ENCODE measurements at places on chromosomes 2 and 18. TPM values are rescaled to one million over a fixed set of nuclear protein-coding genes. Genes with fewer than 3 reads are reported as not detected.
A peak's percentile ranks its signal among the peaks of the same experiment; 100 is the strongest.

DNA sequence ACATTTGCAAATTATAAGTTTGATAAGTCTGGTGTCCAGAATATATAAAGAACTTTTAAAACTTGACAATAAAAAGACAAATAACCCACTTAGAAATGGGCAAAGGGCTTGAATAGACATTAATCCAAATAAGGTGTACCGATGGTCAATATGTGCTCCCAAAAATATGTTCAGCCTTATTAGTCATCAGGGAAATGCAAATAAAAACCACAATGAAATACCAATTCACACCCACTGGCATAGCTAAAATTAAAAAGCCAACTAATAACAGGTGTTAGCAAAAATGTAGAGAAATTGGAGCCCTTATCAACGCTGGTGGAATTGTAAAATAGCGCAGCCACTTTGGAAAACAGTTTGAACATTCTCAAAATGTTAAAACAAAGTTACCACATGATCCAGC is 79.0 kb upstream of the SCG2 start:
- DNase-seq = no peak

- no peak for DNase-seq
These were observed 97.1 kb downstream of the MAPK4 start for GRCh38 chr18:50656841-50657470.

- DNase-seq = no peak
These were observed 291.4 kb upstream of the RND3 start for GRCh38 chr2:150778828-150779227.

Gene LOXHD1
- not detected for total RNA-seq

- no peak for DNase-seq
These were observed 32.9 kb downstream of the DGKD start for GRCh38 chr2:233387225-233387624.

Gene RTP5
- not detected for total RNA-seq

GRCh38 chr18:69035756-69036155 is 237.9 kb downstream of the CCDC102B start:
- no peak for DNase-seq

Gene ALKAL2
- total RNA-seq = 5.3 TPM

DNA sequence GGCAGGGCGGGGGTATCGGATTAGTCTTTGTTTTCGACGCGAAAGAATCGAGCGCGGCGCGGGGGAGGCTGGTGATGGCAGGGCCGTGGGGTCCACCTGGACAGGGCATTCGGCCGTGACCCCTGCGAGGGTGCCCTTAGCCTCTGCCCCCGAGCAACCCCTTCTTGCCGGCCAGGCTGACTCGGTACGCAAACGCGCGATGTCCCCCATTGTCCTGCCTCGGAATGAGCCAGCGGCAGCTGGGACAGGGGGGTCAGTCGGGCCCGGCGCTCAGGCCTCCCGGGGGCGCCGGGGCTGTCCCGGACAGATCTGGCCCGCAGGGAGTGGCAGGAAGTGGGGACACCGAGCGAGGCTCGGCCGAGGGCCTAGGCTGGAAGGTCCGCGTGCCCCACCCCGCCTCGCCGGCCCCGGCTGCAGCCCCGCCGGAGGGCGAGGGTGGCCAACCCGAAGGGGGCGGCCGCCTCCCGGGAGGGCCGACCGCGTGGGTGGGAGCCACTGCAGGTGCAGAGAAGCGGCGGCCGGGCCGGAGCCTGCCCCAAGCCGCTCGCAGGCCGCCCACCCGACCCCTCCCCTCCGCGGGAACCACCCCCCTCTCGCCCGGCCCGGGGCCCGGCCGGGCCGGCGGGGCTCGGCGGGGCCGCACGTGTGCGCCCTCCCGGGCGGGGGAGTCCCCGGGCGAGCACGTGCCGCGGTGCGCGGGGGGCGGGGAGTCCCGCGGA is at the start of gene TET3:
TSS of gene TET3 (plus strand) at position 708 of the 719 bp plus-strand sequence. CDS start 1,494 bp downstream, outside the sequence.
- peak; percentile 87 for DNase-seq

DNA sequence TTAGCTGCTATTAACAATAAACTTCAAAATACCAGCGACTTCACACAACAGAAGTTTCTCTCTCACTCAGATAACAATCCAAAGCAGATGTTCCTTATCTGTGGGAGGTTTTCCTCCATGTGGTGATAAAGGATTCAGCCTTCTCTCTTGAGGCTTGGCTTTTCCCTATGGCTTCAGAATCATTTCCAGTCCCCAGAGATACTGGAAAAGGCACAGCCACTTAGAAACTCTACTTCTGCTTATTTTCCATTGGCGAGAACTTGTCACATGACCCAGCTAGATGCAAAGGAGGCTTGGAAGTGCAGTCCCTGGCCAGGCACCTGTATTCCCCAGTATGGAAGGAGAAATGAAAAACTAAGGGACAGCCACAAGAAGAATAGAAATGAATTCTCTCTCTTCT is 344.8 kb downstream of the MTX2 start:
- DNase-seq = no peak

GRCh38 chr2:3489764-3490115 is 29.6 kb downstream of the ADI1 start:
- DNase-seq = no peak

GRCh38 chr2:166381-166780 is 97.5 kb downstream of the SH3YL1 start:
- DNase-seq = no peak

GRCh38 chr18:3110034-3110752 is 97.2 kb upstream of the LPIN2 start:
- DNase-seq = no peak

GRCh38 chr2:172772633-172773032 is 37.0 kb downstream of the RAPGEF4 start:
- DNase-seq = no peak

Gene CD226
- total RNA-seq = 2.6 TPM

DNA sequence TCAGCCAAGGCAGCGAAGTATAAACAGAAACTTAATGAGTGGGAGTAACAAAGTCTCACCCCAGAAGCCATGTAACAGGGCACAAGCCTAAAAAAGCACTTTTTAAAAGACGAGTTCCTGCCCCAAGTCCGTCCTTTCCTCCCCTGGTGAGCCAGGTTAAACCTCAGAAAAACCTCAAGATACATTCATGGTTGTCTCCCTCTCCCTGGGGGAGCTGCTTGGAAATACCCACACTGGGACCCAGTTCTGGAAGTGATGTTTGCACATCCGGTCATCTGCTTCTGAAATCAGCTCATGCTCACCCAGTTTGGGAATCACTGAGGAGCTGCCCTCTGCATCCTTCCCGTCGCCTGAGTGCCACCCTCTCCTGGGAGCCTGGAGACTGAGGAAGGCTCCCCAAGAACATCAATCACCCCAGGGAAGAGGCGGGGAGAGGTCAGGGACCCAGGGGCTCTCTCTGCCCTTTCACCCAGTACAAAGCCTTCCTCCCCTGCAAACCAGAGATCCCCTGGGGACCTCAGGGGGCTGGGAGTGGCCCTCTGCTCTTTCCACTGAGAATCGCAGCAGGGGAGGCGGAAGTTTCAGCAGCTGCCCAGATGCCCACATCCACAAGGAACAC is 150.6 kb upstream of the AGAP1 start:
- DNase-seq = no peak

Gene ONECUT2
- not detected for total RNA-seq

- DNase-seq = no peak
These were observed 1.5 kb upstream of the CERKL start for GRCh38 chr2:181658444-181658843.

Gene CRYBA2
- not detected for total RNA-seq

DNA sequence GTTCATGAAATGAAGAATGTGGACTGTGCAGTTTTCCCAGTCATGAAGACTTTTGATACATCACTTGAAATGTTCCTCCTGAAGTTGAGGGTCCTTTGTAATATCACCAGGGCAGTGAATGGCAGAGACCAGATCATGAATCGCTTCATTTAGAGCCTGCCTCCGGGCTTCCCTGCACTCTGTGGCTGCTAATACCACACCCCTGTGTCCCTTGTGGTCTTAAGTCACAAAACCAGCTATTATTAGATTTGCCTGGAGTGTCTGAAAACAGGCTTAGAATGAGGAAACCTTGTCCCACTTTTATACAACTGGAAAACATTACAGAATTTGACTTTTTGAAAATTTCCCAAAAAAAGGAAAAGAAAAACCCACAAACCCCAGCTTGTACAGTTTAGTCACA is 147.9 kb downstream of the MGAT5 start:
- DNase-seq = no peak

DNA sequence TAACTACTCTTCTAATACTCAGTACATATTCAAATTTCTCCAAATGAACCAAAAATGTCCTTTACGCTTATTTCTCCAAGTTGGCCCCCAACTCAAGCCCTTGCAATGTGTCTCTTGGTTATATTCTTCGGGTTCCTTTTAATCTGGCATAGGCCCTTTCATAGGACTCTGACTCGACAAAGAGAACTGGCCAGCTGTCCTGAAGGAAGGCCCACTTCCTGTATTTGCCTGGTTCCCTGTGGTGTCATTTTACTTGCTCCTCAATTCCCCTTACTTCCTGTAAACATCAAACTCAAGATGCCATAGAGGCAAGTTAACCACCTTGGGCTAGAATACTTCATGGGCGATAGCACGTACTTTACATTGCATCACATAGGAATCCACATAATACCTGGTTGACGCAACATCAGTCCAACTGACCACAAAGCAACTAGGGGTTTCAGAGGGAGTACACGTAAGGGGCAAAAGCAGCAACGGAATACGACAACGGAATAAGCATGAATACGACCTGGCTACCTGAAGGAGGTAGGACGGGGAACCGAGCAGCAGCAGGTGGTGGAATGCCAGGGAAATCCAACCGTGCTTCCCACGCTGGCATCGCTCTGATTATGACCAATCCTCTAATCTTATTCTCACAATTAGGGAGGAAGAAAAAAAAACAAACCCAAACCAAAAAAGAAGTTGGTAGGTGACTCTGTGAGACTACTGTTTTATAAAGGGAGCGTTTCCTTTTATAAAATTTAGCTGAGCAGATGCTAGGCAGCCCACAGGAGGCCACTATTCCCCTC is 823 bp upstream of the GORASP2 start:
- DNase-seq = no peak

Gene CD28
- total RNA-seq = 0.10 TPM

Gene GPBAR1
- 0.81 TPM for total RNA-seq

Gene NT5C1B
- not detected for total RNA-seq

Gene DLX2
- total RNA-seq = 0.52 TPM

GRCh38 chr18:49305688-49306336 is 154.6 kb downstream of the DYM start:
- no peak for DNase-seq

DNA sequence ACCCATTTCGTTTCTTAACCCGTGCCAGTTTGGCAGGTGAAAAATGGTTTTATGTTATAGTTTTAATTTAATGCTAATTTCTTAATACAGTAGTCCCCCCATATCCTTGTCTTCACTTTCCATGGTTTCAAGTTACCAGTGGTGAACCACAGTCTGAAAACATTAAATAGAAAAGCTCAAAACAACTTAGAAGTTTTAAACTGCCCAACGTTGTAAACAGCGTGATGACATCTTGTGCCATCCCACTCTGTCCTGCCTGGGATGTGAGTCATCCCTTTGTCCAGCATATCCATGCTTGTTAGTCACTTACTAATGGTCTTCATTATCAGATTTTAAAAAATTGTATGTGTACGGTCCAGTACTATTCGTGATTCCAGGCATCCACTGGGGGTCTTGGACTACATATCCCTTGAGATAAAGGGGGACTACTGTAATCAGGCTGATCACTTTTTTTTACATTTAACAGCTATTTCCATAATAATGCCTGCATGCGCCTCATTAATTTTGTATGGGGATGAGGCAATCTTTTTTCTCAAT is 31.9 kb downstream of the SLC66A3 start:
- DNase-seq = no peak

DNA sequence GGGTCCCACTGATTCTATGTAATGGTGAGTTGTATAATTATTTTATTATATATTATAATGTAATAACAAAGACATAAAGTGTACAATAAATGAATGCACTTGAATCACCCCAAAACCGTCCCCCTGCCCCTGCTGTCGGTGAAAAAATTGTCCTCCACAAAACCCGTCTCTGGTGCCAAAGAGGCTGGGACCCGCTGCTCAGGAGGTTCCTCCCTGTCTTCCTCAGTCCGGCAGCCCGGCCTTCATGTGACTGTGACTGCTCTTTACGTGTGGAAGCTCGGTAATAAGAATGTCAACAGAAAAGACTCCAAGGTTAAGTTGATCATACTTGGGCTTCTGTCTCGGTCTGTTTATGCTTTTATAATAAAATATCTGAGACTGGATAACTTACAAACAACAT is 32.7 kb upstream of the ADNP2 start:
- DNase-seq = no peak

Gene SH3RF3
- 0.12 TPM for total RNA-seq

Gene FHL2
- not detected for total RNA-seq

GRCh38 chr2:229675569-229675968 is 38.8 kb downstream of the DNER start:
- no peak for DNase-seq

DNA sequence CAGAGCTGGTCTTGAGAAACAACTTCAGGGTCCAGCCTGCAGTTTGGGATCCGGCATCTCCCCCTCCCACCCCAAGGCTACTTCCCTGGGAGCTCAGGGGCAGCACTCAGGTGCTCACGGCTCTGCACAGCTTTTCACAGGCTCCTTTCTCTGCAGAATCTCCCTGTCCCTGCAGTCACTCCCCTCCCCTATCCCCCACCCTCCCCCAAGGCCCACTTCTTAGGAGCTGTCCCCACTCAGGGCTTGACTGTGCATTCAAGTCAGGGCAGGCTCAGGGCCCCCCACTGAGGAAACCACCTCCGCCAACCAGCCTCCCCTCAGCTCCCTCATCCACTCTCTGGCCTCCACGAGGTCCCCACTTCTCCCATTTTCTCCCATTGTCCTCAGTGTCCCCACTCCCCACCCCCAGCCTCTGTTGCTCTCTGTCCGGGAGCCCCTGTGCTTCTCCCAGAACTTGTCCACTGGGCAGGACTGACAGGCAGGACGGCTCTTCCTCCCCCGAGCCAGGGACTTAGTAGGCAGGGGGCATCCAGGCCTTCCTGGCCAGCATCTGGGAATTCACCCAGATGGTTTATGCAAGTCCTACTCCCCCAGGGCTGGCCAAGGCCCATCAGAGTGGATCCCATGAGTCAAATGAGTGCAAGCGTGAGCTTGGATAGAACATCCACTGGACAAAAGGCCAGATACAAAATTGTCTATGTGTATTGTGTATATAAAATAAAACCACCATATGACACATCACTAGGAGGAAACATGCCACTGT is 7.6 kb downstream of the NMUR1 start:
- DNase-seq = no peak

DNA sequence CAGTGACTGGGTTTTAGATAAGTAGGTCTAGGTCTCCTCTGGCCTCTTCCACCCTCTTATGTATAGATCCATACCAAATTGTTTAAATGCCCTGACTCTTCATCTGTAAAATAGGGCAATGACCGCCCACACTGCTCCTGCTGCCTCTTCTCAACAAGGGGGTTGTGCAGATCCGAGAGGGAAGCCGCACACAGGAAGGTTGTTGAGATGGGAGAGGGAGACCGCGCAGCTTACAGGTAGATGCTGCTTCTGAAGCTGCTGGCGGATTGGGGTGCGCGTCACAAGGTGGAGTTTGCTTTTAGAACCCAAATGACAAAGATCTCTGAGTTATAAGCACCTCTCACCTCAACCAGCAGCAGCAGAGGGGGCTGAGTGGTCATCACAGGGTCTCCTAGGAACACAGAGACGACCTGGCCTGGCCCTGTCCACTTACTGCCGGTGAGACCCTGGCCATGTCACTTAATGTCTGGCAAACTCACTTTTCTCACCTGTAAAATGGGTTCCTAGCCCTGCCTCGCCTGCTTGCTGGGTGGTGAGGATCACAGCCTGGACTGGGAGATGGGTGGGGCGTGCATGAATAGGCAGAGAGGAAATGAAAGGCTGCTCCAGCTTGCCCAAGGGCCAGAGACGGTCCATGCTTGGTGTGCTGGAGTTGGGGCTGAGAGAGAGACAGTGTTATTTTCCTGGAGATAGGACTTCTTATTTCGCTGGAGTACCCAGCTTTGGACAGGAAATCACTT is 251.3 kb downstream of the EIPR1 start:
- no peak for DNase-seq
